AG09319 (cell line): ENCODE measurements at places on chromosomes 6 and 20.

- no peak for DNase-seq
These were observed 17.5 kb downstream of the CITED2 start for GRCh38 chr6:139356924-139357323.

DNA sequence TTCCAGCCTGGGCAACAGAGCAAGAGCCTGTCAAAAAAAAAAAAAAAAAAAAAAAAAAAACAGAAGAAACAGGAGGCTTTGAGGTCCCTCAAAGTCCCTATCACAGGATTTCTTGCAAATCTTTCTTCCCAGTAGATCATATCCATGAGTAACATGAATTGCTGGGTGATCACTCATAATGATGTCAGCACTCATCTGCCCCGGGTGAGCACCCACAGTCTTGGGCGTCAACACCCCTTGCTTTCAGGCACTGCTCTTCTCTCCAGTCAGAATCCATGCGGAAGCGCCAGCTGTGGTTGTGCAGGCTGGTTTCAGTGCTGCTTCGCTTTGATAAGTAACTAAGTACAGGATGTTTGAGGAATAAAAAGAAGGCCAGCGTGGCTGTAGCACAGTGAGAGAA, 40.2 kb upstream of the INSM1 start:
- DNase-seq, result no peak

- no peak for DNase-seq
These were observed 214.0 kb downstream of the CLIC5 start for GRCh38 chr6:45801471-45802289.

DNA sequence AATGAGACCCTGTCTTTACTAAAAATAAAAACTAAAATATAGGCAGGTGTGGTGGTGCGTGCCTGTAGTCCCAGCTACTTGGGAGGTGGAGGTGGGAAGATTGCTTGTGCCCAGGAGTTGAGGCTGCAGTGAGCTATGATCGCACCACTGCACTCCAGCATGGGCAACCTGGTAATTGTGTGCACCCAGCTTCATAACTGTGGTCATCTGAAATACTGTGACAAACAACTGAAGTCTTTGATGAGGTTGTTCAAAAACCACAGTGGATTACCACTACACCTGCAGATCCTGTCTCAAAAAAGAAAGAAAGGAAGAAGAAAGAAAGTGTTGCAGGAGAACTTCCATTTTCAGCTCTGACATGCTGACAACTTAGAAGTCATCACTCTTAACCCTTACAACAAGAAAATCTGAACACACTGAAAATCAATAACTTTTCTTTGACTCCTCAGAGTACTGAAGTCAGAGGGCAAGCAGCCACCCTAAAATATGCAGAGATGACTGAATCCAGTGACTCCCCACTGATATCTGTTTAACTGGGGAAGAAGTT, 13.8 kb upstream of the ZBP1 start:
- DNase-seq, result no peak

GRCh38 chr6:17628873-17629272, 28.8 kb downstream of the FAM8A1 start:
- no peak for DNase-seq

GRCh38 chr6:11012976-11013720, 31.0 kb downstream of the ELOVL2 start:
- DNase-seq, result no peak

- no peak for DNase-seq
These were observed 194.6 kb upstream of the LAMP5 start for GRCh38 chr20:9319687-9320384.

GRCh38 chr6:74942130-74942529, 263.7 kb downstream of the COL12A1 start:
- DNase-seq, result no peak

DNA sequence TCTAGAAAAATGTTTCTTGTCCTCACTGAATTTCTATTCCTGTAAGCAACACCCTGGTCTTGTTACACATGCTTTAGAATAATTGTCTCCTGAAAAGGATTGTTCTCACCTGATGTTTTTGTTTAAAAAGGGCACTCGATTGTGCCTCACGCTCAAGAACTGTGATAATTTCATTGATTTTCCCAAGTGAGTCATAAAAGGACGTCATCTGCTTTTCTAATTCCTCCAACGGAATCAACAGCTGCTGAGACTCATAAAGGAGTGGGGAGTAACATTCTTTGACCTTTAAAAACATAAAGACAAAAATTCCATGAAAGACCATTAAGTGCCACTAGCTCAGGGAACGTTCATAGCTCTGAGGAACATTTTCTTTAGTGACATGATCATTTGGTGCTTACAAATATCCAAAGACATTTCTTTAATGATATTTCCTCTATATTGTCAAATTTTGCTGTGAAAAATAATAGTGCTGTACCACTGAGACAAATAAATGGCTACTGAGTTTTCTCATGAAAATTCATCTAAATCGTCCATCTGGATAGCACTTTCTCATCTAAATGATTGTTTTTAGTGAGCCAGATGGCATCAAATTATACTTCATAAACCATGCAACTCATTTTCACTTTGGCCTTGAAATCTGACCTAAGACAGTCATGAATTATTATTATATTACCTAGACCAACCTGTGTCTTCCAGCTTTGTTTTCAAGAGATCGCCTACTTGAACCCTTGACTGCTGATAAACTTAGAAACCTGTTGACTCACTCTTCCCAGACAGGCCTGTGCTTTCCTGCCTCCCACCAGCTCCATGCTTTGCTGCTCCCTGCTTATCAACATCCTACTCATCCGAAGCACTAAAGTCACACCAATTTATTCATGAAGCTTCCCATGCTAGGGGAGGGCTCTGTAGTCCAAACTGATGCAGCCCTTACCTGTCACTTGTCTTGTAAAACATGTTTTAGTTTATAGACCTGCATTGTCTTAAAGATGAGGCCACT, 178.2 kb downstream of the SYNE1 start:
- no peak for DNase-seq

- DNase-seq, result no peak
These were observed 58.5 kb upstream of the CCN6 start for GRCh38 chr6:111995404-111995803.

- no peak for DNase-seq
These were observed 34.6 kb upstream of the CALHM6 start for GRCh38 chr6:116426551-116426950.
